Cardiac septum (tissue), 1 donor: ENCODE measurements at places on chromosomes 4 and X.

DNA sequence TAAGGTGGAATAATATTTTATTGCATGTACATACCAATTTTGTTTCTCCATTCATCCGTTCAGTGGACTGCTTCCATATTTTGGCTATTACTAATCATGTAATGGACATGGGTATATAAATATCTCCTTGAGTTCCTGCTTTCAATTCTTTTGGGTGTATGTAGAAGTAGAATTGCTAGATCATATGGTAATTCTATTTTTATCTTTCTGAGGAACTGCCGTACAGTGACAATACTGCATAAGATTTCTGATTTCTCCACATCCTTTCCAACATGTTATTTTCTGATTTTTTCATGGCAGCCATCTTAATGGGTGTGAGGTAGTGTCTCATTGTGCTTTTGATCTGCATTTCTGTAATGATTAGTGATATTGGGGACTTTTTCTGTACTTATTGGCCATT, 19.2 kb downstream of the ALPK1 start:
- DNase-seq: no peak

DNA sequence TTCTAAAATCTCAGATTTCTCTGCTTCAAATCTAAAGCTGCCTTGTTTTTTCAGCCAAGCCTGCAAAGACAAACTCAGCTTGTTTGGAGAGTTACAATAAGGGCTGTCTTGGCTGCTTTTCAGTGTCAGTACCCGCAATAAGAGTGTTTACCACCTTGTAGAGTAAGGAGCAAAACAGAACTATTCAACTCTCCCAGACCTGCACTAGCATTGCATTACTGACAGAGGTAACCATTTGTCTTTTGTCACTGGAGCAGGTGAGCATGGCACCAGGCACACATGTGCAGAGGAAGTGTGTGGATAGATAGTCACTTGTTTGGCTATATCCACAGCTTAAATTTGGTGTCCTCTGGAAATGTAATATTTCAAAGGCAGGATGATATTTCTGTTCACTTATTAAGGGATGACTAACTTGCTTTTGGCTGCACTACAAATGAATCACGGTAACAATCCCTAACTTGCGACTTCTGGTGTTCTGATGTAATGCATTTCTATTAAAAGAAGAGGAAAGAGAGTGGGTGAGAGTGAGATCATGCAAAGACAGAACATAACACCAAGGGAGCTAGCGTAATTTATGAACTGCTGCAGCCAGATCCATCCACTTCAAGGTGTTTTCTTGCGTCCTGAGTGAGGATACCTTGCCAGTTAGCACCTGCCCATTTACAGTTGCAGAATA, 38.6 kb downstream of the PTCHD1 start:
- DNase-seq: no peak

DNA sequence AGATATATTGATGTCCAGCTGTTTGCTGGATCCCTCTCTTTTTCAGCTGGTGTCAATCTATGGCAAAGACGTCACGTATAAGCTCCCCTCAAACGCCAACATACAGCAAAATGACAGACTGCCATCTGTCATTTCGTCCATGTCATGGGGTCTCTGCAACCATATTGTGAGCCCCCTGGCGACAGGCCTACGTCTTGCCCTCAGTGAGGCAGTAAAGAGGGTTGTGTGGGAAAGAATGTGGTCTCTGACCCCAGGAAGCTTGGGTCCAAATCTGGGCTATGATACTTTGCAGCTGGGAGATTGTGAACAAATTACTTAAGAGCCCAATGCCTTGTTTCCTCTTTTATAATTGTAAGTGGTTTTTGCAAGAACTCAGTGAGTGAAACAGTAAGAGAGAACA, 7.4 kb downstream of the SUPT20HL2 start:
- no peak for DNase-seq

- DNase-seq: no peak
Measured at GRCh38 chr4:1793940-1794808, 1.1 kb downstream of the FGFR3 start.

DNA sequence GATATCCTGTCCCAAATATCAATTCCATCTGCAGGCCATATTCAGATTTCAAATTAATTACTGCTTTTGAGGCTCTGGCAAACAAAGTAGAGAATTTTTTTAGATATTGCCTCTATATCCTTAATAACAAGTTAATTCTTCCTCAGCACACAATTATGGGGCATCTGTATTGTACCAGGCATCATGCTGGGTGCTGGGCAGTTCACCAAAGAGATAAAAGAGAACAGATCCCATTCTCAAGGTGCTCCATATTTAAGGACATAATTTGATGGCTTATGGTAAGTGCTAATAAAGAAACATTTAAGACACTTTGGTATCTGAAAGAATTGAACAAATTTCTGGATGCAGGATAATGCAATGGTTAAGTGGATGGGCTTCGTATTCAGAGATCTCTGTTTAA, 65.8 kb downstream of the SPCS3 start:
- no peak for DNase-seq

GRCh38 chr4:18882468-18882867, 860.9 kb upstream of the LCORL start:
- no peak for DNase-seq

DNA sequence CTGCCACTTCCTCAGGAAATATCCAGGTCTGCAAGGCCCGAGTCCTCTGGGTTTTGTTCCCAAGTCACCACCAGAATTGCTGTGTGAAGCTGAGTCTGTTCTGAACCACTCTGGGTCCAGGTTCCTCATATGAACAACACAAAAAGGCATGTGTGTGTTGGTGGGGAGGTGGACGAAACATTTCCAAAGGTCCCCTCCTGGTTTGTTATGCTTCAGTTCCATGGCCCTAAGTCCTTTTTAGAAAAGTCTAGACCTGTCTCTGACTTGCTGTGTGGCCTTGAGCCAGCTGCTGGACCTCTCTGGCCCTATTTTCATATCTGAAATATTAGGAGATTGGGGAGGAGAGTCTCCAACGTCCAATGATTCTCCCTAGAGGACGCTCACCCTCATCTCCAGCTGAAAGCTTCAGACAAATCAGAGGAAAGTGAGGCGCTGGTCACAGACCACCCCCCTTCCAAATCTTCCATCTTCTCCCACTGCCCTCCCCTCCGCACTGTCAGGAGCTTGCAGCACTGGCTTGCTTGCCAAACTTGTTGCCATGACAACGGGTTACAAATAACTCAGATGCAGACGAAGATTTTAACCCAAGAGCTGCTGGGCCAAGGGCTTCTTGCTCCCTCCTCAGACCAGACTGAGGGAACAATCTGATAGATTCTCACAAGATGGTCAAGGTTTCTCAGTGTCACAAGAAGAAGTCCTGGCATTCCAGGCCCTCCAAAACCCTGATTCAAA, 64.5 kb downstream of the SMC1A start:
- DNase-seq: no peak

DNA sequence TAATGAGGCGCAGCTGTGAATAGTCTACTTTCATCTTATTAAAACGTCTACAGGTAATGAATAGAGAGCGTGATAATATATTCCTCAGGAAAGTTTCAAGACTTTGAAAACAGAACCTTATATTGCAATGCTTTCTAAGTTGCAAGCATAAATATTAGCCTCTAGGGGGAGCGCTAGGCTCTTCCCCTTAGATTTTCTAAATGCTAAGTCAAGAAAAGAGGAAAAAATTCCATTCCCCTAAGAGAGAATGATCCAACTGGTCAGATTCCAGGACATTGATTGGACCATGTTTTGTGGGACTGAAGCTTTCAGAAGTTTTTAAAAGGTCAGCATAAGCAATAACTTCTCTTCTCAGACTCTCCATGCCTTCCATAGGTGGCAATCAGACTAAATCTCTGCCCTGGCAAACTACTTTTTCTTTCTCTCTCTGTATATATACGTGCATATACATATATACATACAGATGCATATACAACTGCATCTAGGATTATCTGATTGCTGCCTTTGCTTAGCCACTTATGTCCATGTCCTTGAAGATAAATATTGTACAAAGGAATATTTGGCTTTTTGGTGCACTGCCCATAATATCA, 492.9 kb downstream of the INPP4B start:
- DNase-seq: no peak

DNA sequence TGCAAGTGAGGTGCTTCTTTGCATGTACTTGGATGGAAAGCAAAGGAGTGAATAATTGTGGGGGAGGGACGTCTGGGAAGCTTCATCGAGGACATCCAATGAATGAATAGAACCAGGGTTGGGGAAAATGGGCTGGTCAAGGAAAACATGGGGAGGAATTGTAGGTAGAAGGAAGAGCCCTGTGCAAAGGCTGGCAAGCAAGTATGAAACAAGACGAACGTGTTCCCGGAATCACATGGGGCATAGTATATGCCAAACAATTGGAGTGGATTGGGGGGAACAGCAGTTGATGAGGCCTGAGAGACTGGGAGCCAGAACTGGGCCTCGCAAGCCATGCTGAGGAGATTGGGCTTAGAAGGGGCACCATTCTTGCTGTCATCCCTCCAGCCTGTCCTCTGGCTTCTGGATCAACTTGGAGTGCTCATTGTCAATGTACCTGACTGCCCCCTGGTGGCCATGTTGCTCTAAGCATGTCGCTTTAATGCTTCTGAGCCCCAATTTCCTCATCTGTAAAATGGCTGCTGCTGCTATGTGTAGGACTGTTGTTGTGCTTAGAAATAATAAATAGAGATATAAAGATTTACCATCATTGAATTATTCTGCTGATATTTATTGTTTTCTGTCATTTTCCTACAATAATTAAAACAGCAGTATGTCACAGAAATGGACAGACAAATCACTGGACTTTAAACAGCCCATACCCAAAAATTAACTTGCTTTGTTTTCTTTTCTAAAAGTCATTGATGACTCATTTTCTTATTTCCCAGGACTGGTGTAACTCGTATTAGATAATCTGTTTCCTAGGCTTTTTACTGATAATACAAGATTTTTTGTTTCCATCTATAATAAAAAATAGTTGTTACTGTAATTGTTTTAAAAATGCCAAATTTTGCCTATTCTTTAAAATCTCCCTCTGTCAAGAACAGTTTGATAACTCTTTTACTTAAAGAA, 66.4 kb downstream of the JADE3 start:
- DNase-seq: peak; percentile 85

- no peak for DNase-seq
Measured at GRCh38 chr4:24781999-24782745, 13.2 kb upstream of the SOD3 start.

DNA sequence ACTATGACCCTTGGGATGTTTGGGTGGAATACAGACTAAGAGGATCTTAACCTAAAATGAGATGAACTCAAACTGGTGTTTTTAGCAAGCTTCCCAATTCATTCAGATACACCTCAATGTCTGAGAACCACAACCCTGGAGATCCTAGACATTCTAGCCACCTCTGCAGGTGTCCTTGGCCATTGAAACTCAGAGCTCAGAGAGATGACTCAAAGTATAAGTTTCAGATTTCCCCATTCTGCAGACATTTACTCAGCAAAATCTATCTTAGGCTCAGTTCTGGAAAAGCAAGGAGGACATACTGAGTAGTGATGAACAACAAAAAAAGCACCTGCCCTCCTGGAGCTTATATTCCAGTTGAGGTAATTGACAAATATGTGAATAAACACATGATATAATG, 47.8 kb downstream of the COMMD8 start:
- no peak for DNase-seq

- no peak for DNase-seq
Measured at GRCh38 chrX:30997411-30997810, 74.4 kb downstream of the FTHL17 start.

DNA sequence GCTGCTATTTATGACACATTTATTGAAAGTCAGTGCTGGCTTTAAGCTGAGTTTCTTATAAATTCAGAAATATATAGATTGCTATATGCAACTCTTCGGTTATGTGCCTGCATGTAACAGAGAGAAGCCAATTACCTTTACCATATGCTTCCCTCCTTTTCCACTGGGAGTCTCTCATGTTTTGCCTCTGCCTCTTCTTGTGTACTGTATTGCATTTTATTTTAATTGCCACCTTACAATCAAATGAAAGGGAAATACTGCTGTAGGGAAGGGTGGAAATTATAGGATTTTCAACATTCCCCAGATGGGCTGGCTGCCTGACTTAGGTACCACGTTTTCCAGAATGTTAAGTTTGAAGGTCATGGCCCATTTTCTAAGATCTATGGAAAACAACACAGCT, 655.4 kb upstream of the SLIT2 start:
- no peak for DNase-seq

DNA sequence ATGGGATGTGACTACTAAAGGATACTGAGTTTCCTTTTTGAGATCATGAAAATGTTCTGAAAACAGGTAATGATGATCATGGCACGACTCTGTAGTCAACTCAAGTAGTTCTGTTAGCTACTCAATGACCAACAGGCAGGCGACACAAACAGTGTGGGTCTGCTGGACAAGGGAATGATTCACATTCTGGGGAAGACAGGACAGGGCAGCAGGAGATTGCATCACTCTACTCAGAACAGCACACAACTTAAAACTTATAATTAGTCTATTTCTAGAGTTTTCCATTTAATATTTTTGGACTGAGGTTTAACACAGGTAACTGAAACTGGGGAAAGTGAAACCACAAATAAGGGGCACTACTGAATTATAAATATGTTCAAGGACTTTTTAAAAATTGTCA, 365.2 kb downstream of the PRDM5 start:
- DNase-seq: no peak

DNA sequence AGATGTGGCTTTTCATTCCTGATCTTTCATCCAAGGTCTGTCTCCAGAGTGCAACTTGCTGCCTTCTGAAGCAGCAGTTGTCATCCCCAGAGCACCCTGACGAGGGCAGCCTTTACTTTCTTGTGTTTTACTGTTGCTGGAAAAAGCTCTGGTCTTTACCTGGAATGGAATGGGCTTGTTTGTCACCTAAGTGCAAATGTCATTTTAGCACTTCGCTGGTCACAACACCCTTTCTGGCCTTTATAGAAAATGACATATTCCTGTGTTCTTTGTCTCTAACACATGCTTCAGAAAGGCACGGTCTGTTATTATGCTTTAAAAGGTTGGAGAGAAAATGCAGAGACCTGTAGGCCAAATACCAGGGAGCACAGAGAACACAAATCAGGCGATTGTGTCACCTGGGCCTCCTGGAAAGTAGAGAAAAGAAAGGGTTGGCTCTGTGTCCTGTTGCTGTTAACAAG, 332.7 kb upstream of the IGFBP7 start:
- DNase-seq: no peak
